ENCODE measurements at places on chromosomes 7 and 10. TPM values are rescaled to one million over a fixed set of nuclear protein-coding genes. Genes with fewer than 3 reads are reported as not detected.

Gene HHEX
- 3.6 TPM for total RNA-seq

Gene STOX1
- total RNA-seq, result 2.7 TPM

Gene PDK4
- total RNA-seq, result 13.6 TPM

Gene INSYN2A
- total RNA-seq, result 0.62 TPM

DNA sequence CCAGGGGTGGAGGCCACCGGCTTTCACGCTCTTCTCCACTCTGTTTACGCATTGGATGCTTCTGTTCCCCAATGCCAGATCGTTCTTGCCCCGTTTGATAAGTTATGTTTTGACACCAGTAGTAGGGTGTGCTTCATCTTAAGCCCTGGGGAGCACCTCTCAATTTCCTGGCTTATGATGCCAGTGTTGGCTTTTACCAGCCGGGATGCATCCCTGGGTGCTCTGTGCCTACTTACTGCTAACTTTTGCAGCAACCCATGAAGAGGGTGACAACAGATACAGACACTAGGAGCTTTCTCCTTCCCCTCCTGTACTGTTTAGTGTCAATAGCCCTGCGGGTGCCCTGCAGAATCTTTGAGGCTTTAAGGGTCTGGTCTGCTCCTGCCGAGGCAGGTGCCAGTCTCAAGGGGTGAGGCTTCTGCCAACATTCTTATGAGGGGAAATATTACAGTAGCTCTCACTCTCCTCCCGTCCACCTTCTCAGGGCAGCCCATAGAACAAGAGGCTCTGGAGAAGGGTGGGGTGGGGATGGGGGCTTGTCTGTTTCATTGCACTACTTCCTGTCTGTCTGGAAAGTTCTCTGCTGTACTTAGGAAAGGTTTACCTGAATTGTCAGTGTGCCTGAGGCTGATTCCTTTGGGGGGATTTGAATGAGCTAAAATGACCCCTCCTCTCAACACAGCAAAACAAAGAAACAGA lies 23.3 kb downstream of the ADCY1 start:
- H3K27ac ChIP-seq, result no peak overlapping the region
- H3K4me1 ChIP-seq, result peaks cover 10% of the 10 kb centered on the region
- DNase-seq, result no peak
- H3K36me3 ChIP-seq, result peaks cover 2% of the 10 kb centered on the region
- no peak overlapping the region for H3K4me3 ChIP-seq

- no peaks in the 10 kb centered on the region for H3K36me3 ChIP-seq
- peak; percentile 18 for DNase-seq
- no peaks in the 10 kb centered on the region for H3K4me1 ChIP-seq
- no peaks in the 10 kb centered on the region for H3K27me3 ChIP-seq
These were observed 13.5 kb upstream of the TSPAN13 start for GRCh38 chr7:16739863-16740622.

GRCh38 chr10:127069436-127069835 lies 127.0 kb downstream of the INSYN2A start:
- H3K36me3 ChIP-seq, result peaks cover 54% of the 10 kb centered on the region
- H3K27ac ChIP-seq, result no peak overlapping the region
- H3K27me3 ChIP-seq, result no peaks in the 10 kb centered on the region
- no peak overlapping the region for H3K4me3 ChIP-seq
- no peaks in the 10 kb centered on the region for H3K4me1 ChIP-seq

DNA sequence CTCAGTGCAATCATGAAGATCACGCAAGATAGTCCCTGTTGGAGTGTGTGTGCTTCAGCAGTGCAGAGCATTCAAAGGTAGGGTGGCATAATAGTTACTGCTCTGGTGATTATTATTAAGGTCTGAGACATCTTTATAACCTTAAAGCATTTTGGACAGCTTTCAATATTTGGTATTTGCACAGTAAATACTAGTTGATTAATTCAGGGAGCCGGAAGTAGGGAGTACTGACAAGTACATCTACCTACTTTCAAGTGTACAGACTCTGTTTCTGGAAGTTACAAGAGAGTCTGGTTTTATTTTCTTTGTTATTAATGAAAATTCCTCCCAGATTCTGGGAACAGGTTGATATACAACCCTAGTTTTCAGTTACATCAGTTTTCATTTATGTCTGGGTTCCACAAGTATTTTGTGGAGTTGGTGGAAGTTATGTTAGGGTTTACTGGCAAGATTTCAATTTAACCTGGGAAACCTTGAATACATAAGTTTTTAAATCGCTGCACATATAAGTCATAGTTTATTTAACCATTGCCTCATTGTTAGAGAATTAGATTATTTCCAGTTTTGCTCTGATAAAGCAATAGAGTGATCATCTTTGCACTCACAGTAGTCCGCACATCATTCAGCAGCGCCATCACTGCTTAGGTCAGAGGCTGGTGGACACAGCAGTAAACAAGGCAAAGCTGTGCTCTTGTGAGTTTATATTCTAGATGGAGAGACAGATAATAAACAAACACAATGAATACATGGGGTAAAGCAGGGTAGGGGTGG lies 366.6 kb downstream of the REEP3 start:
- H3K4me1 ChIP-seq, result no peaks in the 10 kb centered on the region
- no peaks in the 10 kb centered on the region for H3K27me3 ChIP-seq
- H3K27ac ChIP-seq, result no peak overlapping the region
- no peak overlapping the region for H3K4me3 ChIP-seq
- no peak for DNase-seq

- no peak overlapping the region for H3K4me3 ChIP-seq
- H3K27ac ChIP-seq, result no peak overlapping the region
- peaks cover 35% of the 10 kb centered on the region for H3K4me1 ChIP-seq
- H3K27me3 ChIP-seq, result no peaks in the 10 kb centered on the region
- H3K36me3 ChIP-seq, result no peaks in the 10 kb centered on the region
These were observed 64.8 kb upstream of the VIPR2 start for GRCh38 chr7:159209429-159209828.

DNA sequence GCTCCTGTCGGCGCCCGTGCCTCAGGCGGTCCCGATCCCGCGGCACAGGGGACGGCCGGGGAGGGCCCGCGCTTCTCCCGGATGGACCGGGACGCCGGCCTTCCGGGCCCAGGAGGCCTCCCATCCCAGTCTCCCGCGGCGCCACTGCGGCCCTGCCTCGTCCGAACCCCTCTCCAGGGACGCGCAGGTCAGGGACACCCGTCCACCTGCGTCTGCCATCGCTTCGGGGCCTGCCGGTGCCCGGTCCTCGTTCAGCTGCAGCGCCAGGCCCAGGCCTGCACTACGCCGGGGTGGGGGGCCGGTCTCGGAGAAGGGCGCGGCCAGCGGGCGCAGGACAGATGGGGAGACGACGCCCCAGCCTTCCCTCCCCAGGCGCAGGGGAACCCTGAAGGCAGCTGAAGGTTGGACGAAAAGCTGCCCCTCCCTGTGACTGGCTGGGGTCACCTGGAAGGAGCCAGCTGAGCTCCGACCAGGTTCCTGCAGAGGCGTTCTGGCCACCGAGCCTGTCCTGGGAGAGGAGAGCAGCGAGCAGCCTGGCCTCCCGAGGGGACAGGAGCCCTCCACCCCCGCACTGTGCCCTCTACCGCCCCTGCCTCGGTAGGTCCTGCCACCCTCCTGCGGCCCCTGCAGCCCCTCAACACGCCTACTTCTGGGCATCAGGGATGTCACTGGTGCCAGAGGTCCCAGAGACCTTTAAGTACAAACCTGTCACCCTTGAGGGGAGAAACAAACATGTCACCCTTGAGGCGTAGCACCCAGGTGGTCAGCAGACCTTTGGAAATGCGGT lies 84.3 kb downstream of the LANCL2 start:
- no peak overlapping the region for H3K4me3 ChIP-seq
- DNase-seq, result no peak
- no peaks in the 10 kb centered on the region for H3K36me3 ChIP-seq
- H3K27ac ChIP-seq, result no peak overlapping the region
- H3K4me1 ChIP-seq, result no peaks in the 10 kb centered on the region

DNA sequence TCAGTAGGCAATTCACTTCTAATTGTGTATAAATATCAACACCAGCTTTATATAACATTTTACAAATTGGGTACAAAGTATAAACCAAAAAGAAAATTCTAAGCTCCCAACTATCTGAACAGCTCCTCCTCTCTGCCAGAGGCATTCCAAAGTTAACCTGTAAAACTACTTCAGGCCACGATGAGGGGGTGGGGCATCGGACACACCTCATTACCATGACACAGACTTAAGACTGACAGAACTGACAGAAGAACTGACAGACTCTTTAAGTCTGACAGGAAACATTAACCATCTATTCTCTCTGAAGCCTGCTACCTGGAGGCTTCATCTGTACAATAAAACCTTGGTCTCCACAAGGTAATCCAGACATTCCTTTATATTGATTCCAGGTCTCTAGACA lies 12.3 kb downstream of the ESYT2 start:
- no peaks in the 10 kb centered on the region for H3K36me3 ChIP-seq
- H3K27me3 ChIP-seq, result no peaks in the 10 kb centered on the region
- H3K4me3 ChIP-seq, result no peak overlapping the region
- peak overlapping the region; percentile 84 for H3K27ac ChIP-seq
- H3K4me1 ChIP-seq, result peaks cover 45% of the 10 kb centered on the region

DNA sequence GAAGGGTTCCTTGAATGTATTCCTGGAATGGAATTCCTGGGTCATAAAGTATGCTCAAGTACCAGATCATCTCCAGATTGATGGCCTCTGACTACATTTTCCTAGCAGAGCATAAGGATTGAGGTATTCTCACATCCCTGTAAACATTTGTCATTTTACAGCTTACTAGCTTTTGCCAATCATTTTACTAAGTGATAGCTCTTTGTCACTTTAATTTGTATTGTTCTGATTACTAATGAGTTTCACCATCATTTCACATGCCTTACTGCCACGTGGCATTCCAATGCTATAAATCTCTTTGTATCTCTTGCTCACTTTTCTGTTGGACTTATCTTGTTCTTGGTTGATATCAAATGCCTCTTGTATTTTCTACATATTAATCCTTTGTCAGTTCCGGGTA lies 68.6 kb upstream of the CACNB2 start:
- H3K4me3 ChIP-seq, result no peak overlapping the region
- no peaks in the 10 kb centered on the region for H3K36me3 ChIP-seq
- no peak overlapping the region for H3K27ac ChIP-seq
- H3K4me1 ChIP-seq, result no peaks in the 10 kb centered on the region

DNA sequence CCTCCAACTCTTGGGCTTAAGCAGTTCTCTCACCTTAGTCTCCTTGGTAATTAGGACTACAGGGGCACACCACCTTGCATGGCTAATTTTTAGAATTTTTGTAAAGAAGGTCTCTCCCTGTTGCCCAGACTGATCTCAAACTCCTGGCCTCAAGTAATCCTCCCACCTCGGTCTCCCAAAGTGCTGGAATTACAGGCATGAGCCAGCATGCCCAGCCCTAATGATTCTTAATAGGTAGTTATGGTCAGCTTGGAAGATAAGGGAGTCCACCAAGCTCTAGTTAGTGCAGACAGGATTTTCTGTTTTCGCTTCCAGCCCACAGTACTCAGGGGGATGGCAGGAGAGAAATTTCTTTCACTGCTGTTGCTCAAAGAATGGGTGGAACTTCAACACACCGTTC lies 127.9 kb upstream of the PLXDC2 start:
- no peak for DNase-seq
- no peaks in the 10 kb centered on the region for H3K36me3 ChIP-seq
- no peak overlapping the region for H3K27ac ChIP-seq
- H3K27me3 ChIP-seq, result no peaks in the 10 kb centered on the region
- H3K4me3 ChIP-seq, result no peak overlapping the region

- H3K36me3 ChIP-seq, result no peaks in the 10 kb centered on the region
- no peak overlapping the region for H3K27ac ChIP-seq
- no peaks in the 10 kb centered on the region for H3K27me3 ChIP-seq
- no peak overlapping the region for H3K4me3 ChIP-seq
- H3K4me1 ChIP-seq, result peaks cover 40% of the 10 kb centered on the region
These were observed 80.6 kb downstream of the GLI3 start for GRCh38 chr7:42156291-42156865.

DNA sequence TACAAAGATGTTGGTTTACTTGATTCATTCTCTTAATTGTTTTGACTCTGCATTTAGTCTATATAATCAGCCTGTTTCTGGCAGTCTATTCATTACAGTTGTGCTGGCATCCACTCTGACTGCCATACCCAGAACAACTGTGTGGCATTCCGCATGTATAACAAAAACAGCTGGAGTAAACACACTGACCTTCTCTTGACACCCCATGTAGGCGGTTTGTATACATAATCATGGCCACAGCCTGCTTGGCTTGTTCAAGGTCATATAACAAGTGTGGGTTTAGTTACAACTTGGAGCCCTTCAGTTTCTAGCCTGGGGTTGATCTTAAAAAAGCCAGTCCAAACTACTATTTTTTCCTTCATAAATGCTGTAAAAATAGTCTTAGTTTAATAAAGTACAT lies 70.9 kb downstream of the MBL2 start:
- no peak overlapping the region for H3K27ac ChIP-seq
- no peak overlapping the region for H3K4me3 ChIP-seq

DNA sequence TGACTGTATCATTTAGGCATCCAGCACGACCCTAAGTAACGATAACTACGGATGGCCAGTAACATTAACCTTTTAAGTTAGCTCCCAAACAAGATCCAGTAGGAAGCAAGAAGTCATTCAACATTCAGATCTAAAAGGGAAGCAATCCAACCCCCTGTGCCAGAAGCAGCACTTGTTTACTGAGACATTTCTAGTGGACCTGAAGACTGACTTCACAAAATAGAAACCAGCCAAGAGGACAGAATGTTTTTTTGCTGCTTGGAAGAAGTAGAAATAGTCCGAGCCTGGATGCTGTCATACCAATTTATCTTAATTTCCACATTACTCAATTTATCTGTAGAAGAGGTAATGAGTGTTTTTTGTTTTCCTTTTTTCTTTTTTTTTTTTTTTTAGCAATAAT lies 88.0 kb upstream of the CTTNBP2 start:
- no peak overlapping the region for H3K27ac ChIP-seq
- H3K27me3 ChIP-seq, result no peaks in the 10 kb centered on the region
- peak; percentile 70 for DNase-seq
- H3K36me3 ChIP-seq, result no peaks in the 10 kb centered on the region
- no peaks in the 10 kb centered on the region for H3K4me1 ChIP-seq
- H3K4me3 ChIP-seq, result no peak overlapping the region

- H3K27me3 ChIP-seq, result no peaks in the 10 kb centered on the region
- no peak overlapping the region for H3K4me3 ChIP-seq
- no peaks in the 10 kb centered on the region for H3K4me1 ChIP-seq
- H3K36me3 ChIP-seq, result no peaks in the 10 kb centered on the region
- no peak for DNase-seq
These were observed 29.5 kb upstream of the INHBA start for GRCh38 chr7:41732436-41732785.

- H3K27me3 ChIP-seq, result no peaks in the 10 kb centered on the region
- DNase-seq, result peak; percentile 100
- peak within 1 kb of the TSS; percentile 100 for H3K27ac ChIP-seq
- peak within 1 kb of the TSS; percentile 95 for H3K4me3 ChIP-seq
- no peaks in the 10 kb centered on the region for H3K36me3 ChIP-seq
These were observed at the start of gene TIAL1 for GRCh38 chr10:119596537-119597404. Gene TIAL1 (minus strand): TSS chr10:119596964. CDS start chr10:119596465, 499 bp downstream.

GRCh38 chr7:8442814-8443304 lies 9.4 kb downstream of the NXPH1 start:
- H3K4me1 ChIP-seq, result peaks cover 10% of the 10 kb centered on the region
- H3K27ac ChIP-seq, result no peak overlapping the region
- peaks cover 49% of the 10 kb centered on the region for H3K27me3 ChIP-seq
- H3K4me3 ChIP-seq, result no peak overlapping the region
- H3K36me3 ChIP-seq, result no peaks in the 10 kb centered on the region

- no peak overlapping the region for H3K4me3 ChIP-seq
- no peak overlapping the region for H3K27ac ChIP-seq
- H3K4me1 ChIP-seq, result peaks cover 4% of the 10 kb centered on the region
These were observed 73.8 kb downstream of the OSBPL3 start for GRCh38 chr7:24905996-24906770.

GRCh38 chr7:35398518-35398917 lies 144.6 kb upstream of the TBX20 start:
- H3K36me3 ChIP-seq, result no peaks in the 10 kb centered on the region
- no peaks in the 10 kb centered on the region for H3K4me1 ChIP-seq
- H3K4me3 ChIP-seq, result no peak overlapping the region
- no peak overlapping the region for H3K27ac ChIP-seq
- H3K27me3 ChIP-seq, result no peaks in the 10 kb centered on the region

GRCh38 chr7:132580277-132580676 lies 4.0 kb upstream of the PLXNA4 start:
- peaks cover 36% of the 10 kb centered on the region for H3K27me3 ChIP-seq
- H3K4me1 ChIP-seq, result peaks cover 17% of the 10 kb centered on the region
- H3K36me3 ChIP-seq, result no peaks in the 10 kb centered on the region

Measured in muscle of leg (tissue), 16 donors.